ENCODE measurements at places on chromosomes 3 and 15.

DNA sequence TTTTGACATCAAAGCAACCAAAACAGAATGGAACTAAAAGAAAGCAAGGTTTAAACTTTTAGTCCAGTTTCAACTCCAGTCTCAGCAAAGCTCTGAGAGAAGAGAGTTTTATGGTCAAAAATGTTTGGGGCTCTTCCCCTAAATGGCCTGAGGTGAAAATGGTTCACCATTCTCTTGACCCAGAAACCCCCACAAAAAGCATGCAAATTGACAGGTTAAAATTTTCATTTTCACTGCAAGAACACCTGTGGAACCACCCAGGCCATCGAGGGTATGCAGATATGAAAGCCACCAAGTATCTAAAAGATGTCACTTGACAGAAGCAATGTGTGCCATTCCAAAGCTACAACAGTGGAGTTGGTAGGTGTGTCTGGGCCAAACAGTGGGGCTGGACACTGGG lies 195.0 kb downstream of the MAGI1 start:
- no peak for DNase-seq

- DNase-seq, result no peak
Observed at GRCh38 chr15:63572749-63573464, 24.3 kb upstream of the FBXL22 start.

DNA sequence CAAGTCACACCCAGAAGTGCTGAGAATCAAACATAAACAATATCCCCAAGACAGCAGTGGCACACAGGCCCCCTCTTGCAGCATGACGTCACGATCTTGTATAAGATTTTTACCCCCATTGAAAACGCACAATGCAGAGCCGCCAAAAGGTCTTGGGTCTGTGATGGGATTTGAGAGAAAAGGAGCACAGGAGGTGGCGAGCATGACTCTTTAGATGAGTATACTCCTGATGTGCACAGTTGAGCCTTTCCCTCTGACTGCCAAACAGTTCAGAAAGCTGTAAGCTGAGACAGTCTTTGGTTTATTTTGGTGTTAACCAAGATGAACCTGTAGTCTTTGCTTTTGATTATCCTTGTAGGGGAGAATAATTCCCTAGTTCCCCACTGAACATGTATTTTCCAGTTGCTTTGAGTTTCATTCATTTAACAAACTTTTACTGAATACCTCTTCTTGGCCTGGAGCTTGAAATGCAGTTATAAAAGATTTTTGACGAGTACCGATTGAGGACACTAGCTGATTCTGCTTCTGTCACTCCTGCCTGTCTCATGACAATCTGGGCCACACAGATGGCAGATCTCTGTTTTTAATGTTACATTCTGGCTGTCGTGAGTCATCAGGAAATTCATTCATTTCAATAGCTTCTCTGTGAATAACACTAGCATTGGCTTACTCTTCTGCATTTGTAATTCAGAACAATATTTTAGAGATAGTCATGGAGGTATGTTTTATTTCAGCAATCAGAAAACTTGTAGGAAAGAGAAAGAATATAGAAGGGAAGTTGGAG lies 28.9 kb downstream of the CFAP91 start:
- no peak for DNase-seq

- DNase-seq, result no peak
Observed at GRCh38 chr15:57457726-57458125, 81.4 kb downstream of the CGNL1 start.

DNA sequence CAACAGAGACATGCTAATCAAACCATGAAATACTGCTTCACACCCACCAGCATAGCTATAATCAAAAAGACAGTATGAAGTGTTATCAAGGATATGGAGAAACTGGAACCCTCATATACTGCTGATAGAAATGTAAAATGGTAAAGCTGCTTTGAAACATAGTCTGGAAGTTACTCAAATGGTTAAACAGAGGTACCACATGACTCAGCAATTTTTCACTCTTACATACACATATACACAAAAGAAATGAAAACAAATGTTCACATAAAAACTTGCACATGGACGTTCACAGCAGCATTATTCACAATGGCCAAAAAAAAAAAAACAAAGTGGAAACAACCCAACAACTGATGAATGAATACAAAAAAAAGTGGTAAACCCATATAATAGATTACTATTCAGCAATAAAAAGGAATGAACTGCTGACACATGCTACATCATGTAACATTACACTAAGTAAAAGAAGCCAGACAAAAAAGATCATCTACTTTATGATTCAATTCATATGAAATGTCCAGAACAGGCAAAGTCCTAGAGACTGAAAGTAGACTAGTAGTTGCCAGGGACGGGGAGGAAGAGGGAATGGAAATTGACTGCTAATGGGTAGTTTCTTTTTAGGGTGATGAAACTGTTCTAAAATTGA lies 23.2 kb downstream of the ZNF148 start:
- no peak for DNase-seq

GRCh38 chr3:3151513-3151912 lies 24.8 kb downstream of the TRNT1 start:
- no peak for DNase-seq

DNA sequence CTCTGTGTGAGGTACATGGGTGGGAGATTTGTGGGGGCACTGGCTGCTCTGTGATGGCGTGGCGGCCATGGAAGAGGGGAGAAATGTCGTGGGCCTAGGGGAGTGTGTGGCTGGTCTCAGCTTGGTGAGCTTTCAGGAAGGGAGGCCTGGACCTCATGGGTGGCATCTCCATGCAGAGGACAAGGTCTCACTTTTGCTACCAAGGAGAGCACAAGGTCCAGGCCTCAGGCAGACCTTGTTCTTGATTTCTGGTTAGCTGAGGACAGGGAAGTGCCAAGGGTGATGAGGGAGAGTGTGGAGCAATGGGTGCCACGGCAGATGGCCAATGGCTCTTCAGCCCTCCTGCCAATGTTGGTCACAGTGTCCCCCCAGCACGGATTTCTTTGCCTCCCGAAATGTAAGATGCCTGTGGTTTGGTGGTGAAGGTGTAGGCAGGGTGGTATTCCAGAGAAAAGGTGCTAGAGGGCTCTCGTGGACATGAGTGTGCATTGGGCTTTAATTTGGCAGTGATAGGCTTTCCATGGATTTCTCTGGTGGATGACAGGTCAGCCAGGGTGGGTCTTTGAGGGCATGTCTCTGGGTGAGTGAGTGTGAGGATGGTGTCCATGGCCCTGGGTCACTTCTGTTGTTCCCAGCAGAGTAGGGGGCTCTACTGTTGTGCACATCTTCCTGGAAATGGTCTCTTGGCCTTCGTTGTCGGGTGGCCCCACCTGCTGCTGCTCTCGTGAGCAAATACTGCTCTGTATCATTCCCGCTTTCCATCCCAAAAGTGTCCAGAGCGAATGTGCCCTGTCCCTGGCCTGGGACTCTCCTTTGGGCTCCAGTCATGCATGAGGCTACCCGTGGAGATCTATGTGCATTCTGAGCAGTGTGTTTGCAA lies 108.0 kb downstream of the SNRPN start:
- no peak for DNase-seq

GRCh38 chr3:146157325-146158060 lies 3.5 kb downstream of the PLOD2 start:
- no peak for DNase-seq
